Pons (tissue), 1 donor: ENCODE measurements at places on chromosomes 2 and 18.

GRCh38 chr2:9333591-9334171 is 89.6 kb downstream of the ITGB1BP1 start:
- DNase-seq: peak; percentile 86

DNA sequence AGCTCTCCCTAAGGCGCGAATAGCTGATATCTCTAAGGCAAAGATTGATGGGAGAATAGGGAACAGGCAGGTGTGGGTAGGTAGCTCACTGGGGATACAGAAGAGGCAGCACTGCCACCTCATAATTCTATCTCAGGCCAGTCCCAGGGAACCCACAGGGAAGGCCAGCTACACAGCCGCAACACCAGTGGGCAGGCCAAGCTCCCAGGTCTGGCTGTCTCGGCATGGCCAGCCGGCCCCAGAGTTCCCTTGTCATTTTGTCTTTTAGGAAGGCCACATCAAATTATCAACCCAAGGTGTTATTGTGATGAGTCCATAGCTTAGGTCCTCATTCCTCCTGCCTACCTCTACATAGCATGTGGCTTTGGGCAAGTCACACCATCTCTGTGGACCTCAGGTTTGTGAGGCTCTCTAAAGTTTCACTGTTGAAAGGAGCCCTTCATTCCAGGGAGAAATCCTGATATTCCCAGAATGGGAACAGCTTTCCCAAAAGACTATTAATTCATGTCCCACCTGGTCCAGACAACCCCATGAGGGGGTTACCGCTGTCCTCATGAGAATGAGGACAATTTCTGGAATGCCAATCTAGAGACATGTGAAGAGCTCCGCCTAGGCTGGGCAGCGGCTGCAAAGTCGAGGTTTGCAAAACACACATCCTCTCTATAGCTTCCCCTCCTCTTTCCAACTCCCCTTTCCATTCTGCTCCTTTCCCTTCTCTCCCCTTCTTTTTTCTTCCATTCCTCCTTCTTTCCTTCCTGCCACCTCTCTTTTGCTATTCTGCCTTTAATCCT is 287.1 kb upstream of the ID2 start:
- DNase-seq: no peak

- DNase-seq: no peak
These were observed 12.1 kb downstream of the LTBP1 start for GRCh38 chr2:32958821-32959220.

GRCh38 chr2:8281950-8282857 is 399.7 kb upstream of the ID2 start:
- DNase-seq: no peak

GRCh38 chr2:48173141-48173540 is 266.8 kb upstream of the FBXO11 start:
- DNase-seq: no peak

DNA sequence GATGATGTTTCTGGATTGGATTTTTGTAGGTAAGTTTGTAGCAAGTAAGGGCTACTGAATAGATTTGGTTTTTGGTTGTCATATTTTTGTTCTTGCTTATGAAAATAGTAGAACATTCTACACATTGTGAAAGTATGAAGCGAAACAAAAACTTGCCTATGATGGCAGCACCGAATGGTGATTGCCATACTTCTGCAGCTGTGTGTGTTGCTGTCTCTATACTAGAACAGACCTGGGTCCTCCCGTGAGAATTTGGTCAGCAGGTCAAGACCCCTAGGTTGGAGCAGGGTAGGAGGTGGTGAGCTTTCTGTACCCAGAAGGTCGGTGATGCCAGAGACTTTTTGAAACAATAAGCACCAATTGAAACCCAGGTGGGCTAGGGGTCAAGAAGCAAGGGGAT is 322.6 kb downstream of the PRKCE start:
- DNase-seq: no peak

DNA sequence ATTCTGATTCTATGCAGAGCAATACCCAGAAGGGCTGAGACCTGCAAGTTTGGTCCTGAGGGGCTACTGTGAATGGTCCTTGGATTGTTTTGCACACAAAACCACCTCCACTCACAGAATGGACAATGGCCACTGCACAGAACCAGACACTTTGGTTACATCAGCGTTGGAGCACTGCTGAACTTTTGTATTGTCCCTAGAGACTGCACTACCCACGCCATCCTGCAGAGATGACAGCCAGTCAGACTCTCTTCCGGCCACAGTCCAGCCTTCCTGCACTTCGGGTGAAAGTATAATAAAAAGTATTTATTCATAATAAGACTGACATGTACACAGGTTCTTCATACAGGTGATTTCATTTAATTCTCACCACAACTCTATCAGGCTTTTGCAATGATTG is 35.7 kb downstream of the CELF4 start:
- DNase-seq: no peak

GRCh38 chr2:212424082-212424481 is 114.5 kb downstream of the ERBB4 start:
- no peak for DNase-seq

DNA sequence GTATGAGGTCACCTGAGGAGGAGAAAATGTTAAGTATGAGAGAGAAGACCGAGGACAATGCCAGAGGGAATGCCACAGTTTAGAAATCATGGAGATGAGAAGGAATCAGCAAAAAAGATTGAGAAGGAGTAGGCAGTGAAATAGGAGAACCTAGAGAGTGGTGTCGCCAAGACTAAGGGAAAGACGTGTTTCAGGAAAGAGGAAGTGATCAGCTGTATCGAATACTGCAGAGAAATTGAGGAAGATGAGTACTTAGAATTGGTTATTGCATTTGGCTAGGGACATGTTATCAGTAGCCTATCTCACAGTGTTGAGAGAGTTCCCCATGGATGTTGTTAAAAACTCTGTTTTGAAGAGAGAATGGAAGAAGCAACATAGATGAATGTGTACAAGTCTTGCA is 112.3 kb downstream of the GALNT1 start:
- DNase-seq: no peak

- DNase-seq: peak; percentile 65
These were observed 6.8 kb downstream of the WDPCP start for GRCh38 chr2:63581298-63581961.

- no peak for DNase-seq
These were observed 632.5 kb downstream of the BCL11A start for GRCh38 chr2:59920961-59921360.

DNA sequence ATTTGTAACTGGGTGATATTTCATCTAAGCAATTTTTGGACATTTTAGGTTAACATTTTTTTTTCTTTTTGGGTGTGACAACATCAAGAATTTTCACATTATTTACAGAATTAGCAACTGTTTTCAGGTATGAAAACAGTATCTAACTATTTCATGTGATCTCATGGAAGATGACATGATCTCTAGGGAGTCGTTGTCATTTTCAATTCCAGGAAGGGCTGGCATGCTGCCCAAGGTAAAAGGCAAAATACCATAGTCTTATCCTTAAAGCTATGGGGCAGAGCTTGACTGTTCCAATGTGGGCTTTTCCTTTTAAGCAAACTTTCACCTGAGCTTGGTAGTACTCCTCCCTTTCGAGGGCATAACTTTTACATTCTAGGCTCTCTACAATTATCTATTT is 443.7 kb downstream of the DSEL start:
- no peak for DNase-seq

GRCh38 chr2:226451486-226451885 is 348.1 kb downstream of the IRS1 start:
- no peak for DNase-seq

DNA sequence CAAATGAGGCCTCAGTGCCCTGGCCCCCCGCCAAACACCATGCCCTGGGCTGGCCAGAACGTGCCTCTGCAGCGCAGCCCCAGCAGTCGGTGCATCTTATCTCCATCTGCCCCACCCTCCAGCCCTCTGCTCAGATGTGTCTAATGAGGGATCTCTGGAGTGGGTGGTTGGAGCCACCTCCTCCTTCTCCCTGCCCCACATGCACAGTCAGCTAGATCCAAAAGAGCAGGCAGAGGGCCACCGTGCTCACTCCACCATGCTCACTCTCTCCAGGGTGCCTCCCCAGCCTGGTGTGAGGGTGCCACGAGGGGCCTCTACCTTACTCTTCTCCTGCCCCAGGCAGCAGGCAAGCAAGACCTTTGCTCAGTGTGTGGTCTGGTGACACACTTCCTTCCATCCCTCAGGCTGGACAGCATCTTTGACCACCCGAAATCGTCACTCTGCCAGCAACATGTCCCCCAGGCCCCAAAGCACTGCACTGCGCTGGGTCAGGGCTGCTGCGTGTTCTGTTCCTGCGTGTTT is 266.1 kb upstream of the HDAC4 start:
- DNase-seq: no peak

DNA sequence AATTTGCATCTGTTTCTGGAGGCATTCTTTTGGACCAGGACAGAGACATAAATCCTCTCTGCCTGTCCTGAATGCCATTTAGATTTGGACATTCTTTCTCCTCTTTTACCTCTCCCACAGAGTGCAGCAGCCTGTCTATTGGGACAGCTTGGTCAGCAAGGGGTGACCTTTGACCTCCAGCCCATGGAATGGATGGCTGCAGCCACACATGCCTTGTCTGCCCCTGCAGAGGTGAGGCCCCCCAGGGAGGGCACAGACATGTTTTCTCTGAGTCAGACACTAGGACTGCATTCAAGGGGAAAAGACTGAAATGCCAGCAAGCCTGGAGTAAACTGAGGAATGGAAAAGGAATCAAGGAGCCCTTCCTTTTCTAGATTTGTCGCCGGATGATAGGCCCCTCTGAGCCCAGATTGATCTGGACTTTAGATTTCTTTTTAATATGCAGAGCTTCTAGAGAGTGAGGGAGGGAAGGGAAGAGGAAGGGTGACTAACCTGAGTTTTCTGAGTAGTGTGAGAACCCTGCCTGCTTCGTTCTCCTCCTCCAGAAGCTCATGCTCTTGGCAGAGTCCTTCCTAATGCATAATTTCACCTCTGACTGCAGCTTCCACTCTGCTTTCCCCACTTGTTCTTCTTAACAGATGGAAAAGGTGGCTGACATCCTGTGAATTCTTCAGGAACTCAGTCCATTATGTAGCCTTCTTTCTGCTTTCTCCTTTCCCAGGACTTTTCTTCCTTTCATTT is 16.1 kb upstream of the TTLL4 start:
- DNase-seq: no peak

DNA sequence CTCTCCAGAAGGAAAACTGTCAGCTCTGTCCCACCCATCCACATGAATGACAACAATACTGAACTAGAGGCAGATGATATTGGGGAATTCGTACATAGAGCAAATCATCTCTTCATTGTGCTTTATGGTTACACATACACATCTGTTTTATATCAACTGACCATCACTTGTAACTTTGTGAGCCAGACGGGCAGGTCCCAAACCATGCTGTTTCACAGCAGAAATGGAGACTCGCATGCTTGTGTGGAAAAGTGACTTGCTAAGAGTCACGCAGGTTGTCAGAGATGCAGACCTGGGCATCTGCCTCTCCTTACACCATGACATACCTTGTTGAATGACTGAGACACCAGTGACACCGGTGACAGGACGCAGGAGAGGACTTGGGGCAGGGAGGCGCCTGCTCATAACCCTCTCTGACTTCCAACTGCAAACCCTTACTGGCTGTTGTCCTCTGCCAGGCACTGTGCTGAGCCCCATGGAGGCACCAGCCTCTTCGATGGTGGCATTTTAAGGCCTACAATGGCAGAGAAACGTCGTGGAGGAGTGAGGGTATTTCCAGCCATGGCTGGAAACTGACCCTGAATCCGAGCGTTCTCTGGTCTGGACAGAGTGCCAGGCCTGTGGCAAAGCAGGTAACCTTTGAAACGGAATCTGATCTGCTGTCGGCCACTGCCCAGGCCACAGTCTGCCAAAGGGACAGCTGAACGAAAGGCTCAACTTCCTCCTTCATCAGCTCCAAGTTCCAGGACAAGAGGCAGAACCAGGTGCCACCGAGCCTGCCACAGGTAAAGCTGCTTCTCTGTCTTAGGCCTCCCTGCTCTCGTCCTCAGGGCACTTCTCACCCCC is 26.9 kb upstream of the ROCK2 start:
- DNase-seq: no peak

DNA sequence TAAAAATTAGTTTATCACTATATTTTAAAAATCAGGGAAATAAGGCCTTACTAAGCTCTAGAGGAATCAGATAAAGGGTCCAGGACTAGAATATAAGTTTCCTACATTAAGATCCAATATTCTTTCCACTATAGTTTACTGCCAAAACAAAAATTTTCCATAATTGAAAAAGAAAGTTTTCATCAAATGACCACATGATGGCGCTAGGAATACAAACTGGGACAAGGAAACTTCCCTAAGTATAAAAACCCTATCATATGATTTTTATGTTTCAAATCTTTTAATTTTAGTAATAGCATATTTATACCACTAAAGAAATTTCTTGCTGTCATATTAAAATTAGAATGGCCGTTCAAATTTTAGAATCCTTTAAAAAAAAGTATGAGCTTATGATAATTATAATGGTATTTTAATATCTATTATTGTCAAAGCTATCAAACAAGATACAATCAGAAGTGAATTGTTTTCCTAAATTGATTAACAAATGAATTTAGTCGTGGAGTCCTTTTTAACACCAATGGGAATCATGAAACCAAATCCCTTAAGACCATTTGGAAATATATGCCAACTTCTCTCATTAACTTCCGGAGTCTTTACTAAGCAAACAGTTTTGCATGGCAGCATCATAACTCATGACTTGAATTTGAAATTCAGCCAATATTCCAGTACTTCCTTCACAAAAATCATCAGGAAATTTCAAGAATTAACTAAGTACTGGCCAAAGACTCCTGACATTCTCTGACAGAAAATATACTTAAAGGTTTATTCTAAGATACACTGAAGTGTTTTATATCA is 70.3 kb downstream of the SCN1A start:
- DNase-seq: peak; percentile 31

DNA sequence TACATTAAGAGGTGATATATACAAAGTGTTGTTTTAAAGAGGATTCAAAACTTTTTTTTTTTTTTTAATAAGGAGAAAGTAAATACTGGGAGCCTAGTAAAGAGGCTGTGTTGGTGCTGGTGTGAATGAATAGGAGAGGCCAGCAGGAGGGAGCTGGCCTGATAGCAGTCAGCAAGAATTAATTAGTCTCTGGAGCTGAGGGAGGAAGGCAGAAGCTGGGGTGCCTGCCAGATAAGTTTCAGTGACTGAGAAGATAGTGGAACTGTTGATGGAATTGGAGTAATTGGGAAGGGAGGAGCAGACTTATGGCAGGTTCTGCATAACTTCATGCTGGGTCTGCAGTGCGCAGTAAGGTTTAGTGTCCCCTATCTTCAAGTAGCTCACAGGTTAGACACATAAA is 36.2 kb upstream of the SNORC start:
- DNase-seq: peak; percentile 55

DNA sequence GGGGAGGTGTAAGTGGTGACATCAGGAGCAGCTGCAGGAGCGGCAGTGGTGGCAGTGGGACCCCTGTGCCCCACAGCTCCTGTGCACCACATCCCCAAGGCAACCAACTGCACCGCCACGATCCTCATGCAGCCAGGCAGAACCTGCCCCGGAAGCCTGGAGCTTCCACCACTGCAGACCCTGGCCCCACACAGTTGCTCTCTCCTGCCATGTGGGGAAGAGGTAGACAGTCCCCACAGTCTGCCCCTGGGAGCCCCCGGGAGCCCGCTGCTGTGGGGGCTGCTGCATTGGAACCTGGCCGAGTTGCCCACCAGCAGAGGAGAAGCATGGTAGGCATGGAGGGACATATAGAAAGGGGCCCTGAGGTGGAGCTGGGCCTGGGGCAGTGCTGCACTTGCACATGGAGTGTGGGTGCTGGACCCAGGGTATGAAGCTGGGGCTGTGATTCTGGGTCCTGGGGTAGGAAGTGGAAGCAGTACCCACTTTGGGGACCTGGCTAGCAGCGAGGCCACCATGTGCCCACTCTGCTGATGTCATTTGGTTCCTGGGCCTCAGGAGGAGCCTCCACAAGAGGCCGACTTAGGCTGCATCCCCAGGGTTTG is 623.3 kb upstream of the LRRTM4 start:
- DNase-seq: no peak
